ENCODE measurements at places on chromosomes 7 and 10. TPM values are rescaled to one million over a fixed set of nuclear protein-coding genes. Genes with fewer than 3 reads are reported as not detected.

GRCh38 chr10:77801474-77802161 is 124.9 kb downstream of the DLG5 start:
- DNase-seq: no peak

Gene HMX2
- total RNA-seq: not detected

- DNase-seq: no peak
These were observed 9.4 kb upstream of the IKZF1 start for GRCh38 chr7:50295133-50295532.

DNA sequence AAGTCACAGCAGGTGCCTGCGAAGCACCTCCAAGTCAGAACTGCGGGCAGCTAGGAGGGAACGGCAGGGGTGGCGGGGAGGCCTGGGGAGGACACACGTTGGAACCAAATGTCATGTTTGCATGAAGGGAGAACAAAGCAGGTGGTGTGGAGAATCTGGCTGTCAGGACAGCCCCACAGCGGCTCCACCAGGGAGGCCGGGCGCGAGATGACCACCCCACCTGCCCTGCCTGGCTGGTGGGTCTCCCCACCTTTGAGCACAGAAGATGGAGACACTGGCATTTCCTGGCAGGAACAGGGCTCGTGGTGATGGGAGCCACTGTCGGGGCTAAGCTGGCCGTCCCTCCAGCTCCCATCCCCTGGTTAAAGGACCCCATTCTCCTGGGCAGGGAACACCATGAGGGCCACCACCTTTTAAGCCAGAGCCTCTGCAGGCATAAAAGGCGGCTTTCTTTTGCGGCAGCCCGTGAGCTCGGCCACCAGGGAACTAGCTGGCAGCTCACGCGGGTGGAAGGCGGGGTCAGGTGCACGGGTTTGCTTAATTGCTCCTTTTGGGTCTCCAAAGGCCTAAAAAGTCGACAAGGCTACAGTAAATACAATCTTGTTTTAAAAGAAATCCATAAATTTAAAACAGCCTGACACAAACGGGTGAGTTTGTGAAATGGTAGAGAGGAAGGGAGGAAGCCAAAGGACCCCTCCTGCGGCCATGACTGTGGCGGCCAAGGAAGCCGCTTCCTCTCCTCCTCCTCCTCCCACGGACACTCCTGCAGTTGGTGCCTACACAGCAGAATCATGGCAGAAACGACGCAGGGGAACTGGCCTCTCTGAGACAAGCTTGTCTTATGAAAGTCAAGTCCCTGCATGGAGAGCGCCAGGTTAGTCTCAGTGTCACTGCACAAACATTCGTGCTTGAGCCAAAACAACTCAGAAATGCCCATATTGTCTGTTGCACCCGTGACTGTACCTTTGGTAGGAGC is 213.8 kb downstream of the DNAJB6 start:
- DNase-seq: no peak

DNA sequence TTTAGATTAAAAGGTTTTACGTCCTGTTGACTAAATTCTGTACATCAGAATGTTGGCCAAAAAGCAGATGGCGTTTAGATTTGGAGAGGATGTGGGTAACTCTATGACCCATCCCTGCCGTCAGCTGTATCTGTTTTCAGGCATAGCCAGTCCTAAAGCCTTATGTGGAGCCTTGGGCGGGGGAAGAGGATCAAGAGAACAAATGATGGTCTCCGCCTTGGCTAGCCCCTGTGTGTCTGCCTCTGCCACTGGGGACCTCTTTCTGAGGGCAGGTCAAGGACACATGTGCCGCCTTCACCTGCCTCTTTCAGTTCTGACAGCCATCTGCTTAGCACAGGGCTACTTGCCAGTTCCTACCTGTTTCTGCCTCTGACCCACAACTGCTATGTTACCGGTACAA is 24.1 kb downstream of the PDSS1 start:
- DNase-seq: no peak

Data from psoas muscle (tissue), 8 donors.